Activated naive CD8-positive, alpha-beta T cell treated with anti-CD3 and anti-CD28 coated beads for 36 hours (primary cell): ENCODE measurements at places on chromosomes 1 and 21.

- no peak for DNase-seq
Observed at GRCh38 chr1:168506204-168506819, 37.5 kb downstream of the XCL2 start.

GRCh38 chr1:238223076-238223640, 332.4 kb upstream of the ZP4 start:
- DNase-seq, result no peak

- no peak for DNase-seq
Observed at GRCh38 chr1:215665215-215665614, 98.1 kb downstream of the KCTD3 start.

DNA sequence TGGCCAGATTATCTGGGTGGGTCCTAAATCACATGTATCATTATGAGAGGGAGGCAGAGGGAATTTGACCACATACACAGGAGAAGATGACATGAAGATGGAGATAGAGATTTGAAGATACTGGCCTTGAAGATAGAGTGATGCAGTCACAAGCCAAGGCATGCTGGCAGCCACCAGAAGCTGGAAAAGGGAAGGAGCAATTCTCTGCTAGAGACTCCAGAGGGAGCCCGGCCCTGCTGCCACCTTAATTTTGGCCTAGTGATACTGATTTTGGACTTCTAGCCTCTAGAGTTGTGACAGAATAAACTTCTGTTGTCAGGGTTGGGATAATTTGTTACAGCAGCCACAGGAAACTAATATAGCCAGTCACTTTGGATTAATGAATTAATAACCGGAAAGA, 2.2 kb upstream of the PRDM2 start:
- DNase-seq, result no peak

DNA sequence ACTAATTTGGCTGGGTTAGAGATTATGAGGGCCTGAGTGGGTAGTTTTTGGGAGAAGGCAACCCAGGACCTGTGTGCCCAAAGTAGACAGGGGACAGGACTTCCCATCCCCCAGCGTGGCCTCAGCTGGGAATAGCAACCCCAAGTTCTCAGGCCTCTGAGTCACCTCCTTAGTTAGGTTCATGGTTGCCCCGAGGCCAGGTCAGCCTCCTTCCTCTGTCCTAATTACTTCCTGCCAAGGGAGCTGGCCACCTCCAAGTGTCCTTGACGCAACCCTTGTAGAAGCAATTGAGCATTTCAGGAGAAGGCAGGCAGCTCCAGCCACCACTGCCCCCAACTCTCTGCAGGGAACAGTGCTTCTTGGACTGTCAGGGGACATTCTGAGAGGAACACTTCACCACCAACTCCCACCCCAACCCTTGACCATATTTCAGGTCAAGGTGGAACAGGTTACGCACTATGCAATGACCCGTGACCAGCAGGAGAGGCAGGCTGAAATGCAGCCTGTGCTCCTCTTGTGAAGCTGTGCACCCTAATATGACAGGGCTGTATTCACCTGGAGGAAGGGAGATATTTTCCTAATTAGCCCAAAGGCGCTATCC, 5.1 kb upstream of the NT5C1A start:
- no peak for DNase-seq

DNA sequence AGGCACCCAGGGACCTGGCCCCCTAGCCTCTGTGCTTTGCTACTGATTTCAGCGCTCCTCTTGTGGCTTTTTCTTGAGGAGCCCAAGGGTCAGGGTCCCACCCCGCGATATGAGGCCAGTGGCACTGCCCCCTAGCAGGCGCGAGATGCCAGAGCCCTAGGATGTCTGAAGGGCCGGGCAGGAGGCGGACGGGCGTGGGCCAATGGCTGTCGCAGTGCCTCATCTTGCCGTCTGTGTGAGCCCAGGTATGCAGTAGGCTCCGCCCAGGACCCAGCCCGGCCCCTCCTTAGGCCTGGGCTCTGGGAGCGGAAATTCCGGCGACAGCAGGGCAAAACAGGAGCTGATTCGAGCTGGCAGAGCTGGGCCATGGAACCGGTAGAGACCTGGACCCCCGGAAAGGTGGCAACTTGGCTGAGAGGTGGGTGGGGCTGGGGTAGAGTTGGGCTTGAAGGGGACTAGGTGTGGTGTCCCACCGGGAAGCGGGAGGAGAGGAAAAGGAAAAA, at the start of gene CNKSR1:
TSS of gene CNKSR1 (plus strand) at position 310 of the 503 bp plus-strand sequence. CDS start at position 367, 57 bp downstream.
- DNase-seq, result no peak

DNA sequence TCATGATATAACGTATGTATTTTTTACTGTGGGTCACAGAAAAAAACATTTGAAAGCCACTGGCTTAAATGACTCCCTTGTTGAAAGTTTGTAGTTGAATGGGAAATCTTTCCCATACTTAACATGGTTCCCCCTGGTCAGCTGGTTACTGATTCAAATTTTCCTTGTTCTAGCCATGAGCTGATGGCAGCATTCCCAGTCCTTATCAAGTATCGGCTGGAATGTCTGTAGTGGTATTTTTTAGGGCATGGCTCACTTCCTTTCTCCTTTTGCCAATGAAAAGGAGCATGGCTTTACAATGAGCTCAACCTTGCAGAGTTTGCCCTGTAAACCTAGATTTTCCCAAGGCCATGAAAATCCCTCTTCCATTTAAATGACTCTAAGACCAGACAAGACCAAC, 55.7 kb downstream of the GIPC2 start:
- DNase-seq, result no peak

DNA sequence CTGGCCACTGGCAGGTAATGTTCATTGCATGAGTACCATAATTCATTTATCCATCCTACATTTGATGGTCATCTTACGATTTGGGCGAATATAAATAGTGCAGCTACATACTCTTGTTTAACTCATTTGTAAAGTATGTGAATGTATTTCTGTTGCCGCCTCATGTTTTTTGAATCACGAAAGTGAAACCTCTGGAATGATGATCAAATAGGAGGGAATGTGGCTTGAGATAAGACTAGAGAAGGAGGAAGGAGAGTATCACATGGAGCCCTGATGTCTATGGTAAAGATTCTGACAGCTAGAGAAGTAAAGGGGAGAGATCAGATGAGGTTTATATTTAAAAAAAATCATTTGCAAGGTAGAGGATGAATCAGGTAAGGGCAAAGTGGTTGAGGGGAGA, 8.0 kb downstream of the MRPS14 start:
- DNase-seq, result no peak

- DNase-seq, result no peak
Observed at GRCh38 chr1:20474333-20474975, 11.6 kb downstream of the CAMK2N1 start.

DNA sequence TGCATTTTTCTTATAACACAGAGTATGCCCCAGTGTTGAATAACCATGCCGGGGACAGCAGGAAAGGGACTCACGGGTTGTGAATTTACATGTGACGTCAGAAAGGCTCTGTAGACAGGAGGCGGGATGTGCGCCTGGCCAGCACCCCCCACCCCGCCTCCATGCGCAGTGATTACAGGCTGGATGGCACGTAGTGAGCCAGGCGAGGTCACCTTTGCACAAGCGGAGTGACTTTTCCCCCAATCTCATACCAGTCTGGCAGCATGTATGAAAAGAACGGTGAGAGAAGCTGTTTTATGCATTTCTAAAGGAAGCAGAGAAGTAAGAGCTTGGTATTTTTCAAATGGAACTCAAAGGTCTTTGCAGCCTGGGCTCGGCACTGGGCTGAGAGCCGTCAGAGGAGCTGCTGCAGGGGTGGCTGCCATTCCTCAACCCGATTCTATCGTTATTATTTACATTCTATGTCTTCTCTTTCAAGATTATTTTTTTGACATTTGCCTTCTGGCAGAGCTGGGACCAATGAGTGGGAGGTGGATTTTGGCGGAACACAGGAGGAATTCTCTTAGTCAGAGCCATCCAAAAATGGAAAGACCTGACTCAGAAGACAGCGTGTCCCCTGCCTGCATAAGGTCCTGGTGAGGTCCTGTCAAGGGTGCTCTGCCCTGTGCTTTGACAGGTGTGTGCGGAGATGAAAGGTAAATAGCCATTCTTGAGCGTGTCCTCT, 115.6 kb upstream of the SLC45A1 start:
- no peak for DNase-seq

DNA sequence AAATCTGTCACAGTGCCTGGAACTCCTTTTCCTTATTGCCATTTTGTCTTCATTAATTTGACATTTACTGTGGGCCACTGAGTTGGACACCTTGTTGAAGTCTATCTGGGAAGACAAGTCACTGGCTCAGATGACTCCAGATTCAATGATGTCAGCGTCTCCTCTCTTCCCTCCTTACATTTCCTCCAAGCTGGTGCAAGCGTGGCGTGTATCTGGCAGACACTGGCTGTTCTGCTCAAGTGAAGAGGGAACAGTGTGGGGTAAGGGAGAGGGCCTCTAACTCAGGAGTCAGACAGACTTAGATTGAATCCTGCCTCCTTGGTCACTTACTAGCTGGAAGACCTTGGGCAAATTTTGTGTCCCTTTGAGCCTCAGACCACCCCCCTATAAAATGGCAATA, 8.7 kb upstream of the ZNF691 start:
- DNase-seq, result no peak

GRCh38 chr1:13751985-13752384, 52.0 kb downstream of the PRDM2 start:
- no peak for DNase-seq

DNA sequence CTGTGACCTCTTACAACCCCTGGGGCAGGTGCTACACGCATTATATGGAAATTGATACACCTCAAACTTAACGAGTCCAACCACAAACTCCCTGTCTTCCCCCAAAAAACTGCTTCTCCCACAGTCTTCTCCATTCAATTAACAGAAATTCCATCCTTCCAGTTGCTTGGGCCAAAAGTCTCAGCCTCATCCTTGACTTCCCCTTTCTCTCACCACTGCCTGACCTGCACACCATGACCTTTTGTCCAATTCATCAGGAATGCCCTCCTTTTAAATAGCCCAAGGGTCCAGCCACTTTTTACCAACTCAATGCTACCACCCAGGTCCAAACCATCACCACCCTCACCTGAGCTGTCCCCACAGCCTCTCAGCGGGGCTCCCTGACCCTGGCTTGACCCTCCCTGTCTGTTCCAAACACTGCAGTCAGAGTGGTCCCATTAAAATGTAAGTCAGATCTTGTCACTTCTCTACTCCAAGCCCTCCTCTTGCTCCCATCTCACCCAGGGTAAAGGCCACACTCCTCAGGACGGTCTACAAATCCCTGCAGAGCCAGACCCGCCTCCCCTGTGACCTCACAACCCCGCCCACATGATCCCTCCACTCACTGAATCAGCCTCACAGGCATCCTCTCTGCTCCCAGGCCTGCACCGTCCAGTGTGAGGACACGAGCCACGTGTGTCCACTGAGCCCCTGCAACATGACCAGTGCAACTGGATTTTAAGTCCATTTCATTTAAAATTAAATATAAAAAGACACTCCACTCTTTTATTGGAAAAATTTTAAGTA, 18.5 kb downstream of the KCNN3 start:
- no peak for DNase-seq

GRCh38 chr1:54273092-54273794, 73.3 kb downstream of the MRPL37 start:
- DNase-seq, result no peak

DNA sequence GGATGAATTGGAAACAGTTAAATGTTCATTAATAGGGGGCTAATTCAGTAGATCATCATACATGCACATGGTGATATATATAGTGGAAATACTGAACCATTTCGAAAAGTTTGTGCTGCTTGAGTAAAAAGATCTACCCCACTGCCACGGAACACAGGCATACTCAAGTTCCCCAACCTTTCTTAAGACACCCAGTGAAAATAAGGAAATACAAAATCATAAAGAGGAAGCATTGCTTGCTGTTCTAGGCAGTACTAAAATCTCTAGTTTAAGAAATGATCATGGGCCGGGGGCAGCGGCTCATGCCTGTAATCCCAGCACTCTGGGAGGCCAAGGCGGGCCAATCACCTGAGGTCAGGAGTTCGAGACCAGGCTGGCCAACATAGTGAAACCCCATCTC, 37.6 kb upstream of the KIRREL1 start:
- DNase-seq, result no peak

- no peak for DNase-seq
Observed at GRCh38 chr1:238281418-238281817, 390.7 kb upstream of the ZP4 start.

DNA sequence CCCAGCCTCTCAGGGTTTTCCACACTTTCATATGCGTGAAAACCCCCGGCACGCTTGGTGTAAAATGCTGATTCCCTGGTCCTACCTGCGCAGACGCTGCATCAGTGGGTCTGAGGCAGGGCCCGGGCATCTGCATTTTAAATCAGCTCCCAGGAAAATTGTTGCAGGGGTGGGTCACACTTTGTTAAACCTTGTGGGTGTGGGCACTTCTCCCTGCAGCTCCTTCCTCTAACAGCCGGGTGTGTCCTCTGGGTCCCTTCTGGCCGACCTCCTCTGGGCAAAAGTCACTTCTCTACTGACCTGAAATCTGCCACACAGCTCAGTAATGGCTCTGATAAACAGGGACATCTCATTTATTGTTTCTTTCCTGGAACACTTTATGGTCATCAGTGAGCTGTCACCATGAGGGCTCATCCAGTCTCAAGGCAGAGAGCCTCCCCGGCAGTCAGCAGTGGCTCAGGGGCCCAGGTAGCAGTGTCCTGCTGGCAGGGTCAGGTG, 52.8 kb upstream of the TMPRSS2 start:
- no peak for DNase-seq

GRCh38 chr1:84836145-84836544, 56.9 kb downstream of the LPAR3 start:
- DNase-seq, result no peak

DNA sequence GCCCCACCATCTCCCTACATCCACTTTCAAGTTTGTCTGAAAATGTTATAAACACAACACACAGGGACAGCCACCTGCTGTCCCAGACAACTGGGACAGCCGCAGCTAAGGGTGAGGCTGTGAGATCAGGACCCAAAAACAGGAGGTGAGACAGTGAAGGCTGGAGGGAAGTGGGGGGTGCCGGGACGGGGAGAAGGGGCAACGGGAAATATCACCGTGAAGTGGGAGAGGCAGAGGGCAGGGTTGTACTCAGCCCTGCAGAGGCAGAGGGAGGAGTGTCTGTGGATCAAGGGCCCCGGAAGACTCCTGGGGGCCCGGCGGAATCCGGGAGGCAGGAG, 114.4 kb downstream of the CASZ1 start:
- no peak for DNase-seq
